Stimulated activated CD8-positive, alpha-beta memory T cell treated with anti-CD3 and anti-CD28 coated beads, Interleukin-7, amount 100 ng/mL, for 1 hour (primary cell): ENCODE measurements at places on chromosomes 4 and X.

DNA sequence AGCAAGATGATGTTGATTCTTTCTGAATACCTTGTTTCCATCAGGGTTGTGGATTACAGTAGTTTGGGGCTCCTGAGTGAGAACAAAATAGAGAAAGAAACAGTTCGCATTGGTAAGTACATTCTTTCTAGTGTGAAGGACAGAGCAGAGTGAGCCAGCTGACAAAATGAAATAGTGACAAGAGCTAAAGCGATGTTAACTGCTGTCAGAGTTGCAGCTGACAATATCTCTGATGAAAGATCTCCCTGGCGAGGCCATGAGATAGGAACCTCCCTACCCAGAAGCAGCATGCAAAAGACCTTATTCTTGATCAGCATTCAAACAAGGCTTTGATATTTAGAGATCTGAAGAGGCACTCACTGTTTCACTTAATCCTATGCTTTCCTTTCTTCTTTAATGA, 258.6 kb downstream of the CAMK2D start:
- no peak for DNase-seq

GRCh38 chr4:111957997-111958396, 187.3 kb upstream of the FAM241A start:
- no peak for DNase-seq

- DNase-seq: no peak
These were observed 2.1 kb upstream of the CCNG2 start for GRCh38 chr4:77154761-77155499.

DNA sequence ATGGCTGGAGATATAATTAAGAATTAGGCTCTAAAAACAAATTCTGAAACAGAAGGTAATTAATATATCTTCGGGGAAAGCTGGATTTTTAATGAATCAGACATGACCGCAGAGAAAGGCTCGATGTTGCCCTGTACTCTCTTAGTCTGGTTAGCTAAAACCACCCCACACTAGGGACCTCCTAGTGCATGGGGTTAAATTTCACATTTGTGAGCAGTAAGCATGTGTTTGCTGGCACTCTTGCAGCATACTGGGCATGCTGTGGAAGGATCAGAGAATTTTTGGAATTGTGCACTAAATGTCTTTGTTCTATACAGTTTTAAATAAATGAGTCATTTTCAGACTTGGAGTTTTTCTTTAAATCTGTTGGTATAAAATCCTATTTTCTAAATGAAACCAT, 475.6 kb upstream of the FTHL17 start:
- no peak for DNase-seq

- DNase-seq: no peak
These were observed 37.5 kb upstream of the MAOA start for GRCh38 chrX:43618366-43619205.

DNA sequence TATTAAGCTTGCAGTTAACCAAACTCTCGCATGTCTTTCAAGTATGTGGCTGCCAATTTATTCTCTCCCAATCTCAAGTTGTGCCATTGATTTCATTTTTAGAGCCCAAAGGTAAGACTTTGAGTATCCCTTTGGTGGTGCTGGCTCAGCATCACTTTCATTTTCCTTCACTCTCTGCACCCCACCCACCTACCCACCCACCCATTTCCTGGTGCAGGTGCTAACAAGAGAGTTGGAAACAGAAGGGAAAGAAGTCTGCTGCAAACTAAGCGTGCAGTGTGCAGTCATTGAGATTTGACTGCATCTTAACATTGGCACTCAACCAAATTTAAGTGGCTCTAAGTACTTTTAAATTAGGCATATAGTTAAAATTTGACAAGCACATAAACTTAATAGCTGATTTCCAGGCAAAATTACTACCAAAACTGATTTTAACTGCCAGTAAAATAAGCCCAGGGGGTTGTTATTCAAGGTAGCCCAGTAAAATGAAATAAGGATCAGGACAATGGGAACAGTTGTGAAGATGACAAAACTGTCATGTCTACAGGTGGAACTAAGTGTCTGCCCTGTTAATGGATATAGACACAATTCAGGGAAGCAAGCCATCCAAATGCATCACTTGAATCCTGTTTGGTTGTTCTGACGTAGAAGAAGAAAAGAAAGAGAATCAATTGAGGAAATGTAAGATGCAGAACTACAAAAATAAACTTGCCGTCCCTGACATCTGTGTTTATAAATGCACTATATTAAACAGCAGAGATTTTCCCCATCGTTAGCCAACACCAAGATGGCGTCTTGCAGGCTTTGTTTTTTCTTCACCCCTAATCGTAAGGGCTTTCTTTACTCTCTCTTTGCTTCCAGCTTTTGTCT, 184.2 kb downstream of the KDR start:
- DNase-seq: no peak

DNA sequence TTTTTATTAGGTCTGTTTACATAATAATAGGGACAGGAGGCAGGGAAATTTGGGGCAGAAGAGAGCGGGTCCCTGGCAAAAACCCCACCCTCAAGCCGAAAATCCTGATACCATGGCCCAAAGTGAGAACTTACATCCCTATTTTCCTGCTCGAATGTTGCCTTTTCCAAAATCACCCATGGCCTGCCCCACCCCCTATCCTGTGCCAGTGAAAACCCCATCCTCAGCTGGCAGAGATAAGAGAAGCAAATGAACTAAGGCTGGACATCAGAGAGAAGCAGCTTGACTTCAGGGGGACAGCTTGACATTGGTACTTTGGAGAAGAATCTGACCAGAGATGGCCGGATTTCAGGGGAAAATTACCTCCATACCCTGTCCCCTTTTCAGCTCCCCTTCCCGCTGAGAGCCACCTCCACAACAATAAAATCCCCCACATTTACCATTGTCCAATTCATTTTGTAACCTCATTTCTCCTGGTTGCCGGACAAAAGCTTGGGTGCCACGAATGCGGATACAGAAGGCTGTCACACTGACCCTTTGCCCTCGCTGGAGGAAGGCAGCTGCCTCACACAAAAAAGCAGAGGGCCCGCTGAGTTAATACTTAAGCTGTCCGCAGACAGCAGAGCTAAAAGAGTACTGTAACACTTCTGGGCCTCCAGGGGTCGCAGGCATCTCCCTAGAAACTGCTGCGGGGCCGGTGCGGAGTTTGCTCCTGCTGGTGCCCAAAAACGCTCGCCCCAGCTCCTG, 196.2 kb downstream of the SNCA start:
- DNase-seq: no peak

- DNase-seq: no peak
These were observed 238.8 kb downstream of the GPC3 start for GRCh38 chrX:133746593-133746992.

- no peak for DNase-seq
These were observed 73.8 kb downstream of the MTMR1 start for GRCh38 chrX:150767045-150767395.

GRCh38 chr4:36917413-36917812, 327.1 kb upstream of the NWD2 start:
- DNase-seq: no peak

GRCh38 chrX:103716962-103717361, 6.3 kb downstream of the TMEM31 start:
- no peak for DNase-seq

DNA sequence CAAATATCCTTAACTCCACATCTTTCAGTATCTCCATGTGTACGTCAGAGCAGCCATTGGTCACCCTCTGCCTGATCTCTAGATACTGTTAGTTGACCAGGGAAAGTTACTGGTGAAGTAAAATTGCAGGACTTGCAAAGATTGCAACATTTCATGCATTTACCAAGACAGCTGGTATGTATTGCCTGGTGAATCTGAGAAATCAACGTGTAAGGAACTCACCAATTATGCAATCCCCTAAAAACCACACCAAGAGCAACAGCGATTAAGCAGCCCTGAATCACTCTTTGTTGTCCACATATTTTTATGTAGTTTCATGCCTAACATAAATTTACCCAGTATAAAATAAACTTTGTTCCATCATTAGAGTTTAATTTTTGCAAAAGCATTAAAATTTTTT, 271.2 kb downstream of the NLGN4X start:
- DNase-seq: no peak

GRCh38 chrX:108399418-108400165, 38.6 kb downstream of the COL4A6 start:
- DNase-seq: no peak

DNA sequence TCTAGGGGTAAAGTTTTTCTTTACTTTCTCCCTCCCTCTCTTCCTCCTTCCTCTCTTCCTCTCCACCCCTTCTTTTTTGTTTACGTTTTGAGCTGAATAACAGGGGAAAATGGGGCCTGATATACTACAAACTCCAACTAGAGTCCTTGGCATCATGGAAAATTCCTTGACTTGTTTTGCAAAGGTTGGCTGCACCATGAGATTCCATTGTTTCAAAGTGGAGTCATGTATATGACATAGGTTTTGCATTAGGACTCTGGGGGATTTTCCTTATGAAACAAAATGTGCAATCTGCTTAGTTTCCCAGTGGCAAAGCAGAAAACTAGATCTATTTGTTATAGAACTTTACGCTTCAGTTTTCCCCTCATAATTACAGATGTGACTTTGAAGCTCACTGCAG, 233.5 kb upstream of the PGRMC2 start:
- no peak for DNase-seq

- no peak for DNase-seq
These were observed 32.2 kb downstream of the NFXL1 start for GRCh38 chr4:47882228-47882627.

DNA sequence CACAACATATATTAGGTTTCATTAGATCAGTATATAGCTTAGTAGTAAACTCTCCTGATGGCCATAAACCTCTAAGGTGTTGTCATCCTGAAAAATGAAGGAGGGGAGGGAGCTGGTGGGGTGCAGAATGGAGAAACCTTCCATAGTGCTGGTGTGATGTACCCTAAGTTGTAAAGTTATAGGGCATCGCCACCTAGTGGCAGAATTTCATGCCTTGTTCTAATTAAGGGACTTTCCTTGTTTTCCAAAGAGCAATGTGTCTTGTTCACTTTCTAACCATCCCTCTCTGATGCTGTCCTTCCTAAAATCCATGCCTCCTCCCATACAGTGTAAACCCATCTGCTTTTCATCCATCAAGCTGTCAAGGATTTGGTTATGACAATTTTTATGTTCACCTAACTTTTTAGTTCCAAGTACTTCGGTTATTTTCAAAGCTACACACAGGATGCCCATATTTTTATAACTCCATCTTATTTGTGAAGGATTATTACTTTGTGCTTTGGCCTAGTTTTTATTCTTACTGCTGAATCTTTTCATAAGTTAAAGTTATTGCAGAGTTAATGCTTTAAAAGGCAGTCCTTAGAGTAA, 4.5 kb downstream of the NBDY start:
- DNase-seq: no peak

- DNase-seq: no peak
These were observed 60.3 kb upstream of the KLF3 start for GRCh38 chr4:38603652-38604051.

- DNase-seq: no peak
These were observed 9.9 kb upstream of the SLC25A6 start for GRCh38 chrX:1401611-1402430.
